Transverse colon (tissue), 4 donors: ENCODE measurements at places on chromosomes 11 and 22. TPM values are rescaled to one million over a fixed set of nuclear protein-coding genes. Genes with fewer than 3 reads are reported as not detected.

The MUC6 gene
- not detected for total RNA-seq

DNA sequence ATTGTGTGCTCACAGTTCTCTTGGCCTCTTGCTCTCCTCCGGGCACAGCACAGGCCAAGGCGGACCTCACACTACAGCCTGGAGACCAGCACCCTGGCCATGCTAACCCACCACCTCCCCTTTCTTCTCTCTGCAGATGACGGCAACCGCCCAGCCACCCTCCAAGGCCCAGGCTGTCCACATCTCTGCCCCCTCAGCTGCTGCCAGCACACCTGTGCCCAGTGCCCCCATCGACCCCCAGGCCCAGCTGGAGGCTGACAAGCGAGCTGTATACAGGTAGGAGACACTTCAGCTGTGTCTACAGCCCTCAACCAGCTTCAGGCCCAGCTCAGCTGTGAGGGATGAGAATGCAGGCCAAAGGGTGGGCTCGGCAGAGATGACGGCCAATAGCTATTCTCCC is 128.4 kb downstream of the FEZ1 start:
- no peak for DNase-seq

DNA sequence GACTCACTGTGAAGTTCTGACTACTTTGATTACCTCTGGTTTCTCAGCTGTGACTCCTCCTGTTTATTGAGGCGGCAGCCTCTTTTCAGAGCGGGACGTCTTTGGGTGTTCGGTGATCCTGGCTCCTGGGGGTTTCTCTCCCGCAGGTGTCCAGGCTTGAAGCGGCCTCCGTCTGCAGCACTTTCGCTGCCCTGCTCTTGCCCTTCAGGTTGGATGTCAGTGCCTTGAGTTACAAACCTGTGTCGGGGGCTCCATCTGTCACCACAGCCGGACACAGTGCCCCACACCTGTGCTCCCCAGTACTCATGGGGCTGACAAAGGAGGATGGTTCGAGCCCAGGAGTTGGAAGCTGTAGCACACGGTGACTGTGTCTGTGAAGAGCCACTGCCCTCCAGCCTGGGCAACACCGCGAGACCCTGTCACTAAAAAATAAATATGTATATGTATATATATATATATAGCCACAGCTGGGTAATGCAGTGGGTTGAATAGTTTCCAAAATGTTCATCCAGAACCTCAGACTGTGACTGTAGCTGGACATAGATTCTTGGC is 104.1 kb downstream of the BRD1 start:
- no peak for DNase-seq

The OR2AG2 gene
- 0.79 TPM for total RNA-seq

DNA sequence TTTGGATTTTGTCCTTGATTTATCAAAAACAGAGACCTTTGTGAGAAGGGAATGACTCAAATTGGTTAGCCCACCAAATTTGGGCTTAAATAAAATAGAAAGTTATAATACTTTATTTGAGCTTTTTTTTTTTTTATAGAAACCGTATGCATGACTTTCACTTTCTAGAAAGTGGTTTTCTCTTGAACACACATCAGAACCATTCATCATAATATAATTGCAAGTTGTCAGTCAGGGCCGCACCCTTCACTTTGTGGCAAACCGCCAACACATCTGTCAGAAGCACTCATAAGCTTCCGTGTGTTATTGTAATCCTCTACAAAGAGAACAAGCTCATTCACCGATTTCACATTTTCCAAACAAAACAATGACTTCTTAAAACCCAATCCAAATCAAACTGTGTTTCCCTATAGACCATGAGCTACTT is 76.1 kb downstream of the SOX6 start:
- peak; percentile 92 for DNase-seq

DNA sequence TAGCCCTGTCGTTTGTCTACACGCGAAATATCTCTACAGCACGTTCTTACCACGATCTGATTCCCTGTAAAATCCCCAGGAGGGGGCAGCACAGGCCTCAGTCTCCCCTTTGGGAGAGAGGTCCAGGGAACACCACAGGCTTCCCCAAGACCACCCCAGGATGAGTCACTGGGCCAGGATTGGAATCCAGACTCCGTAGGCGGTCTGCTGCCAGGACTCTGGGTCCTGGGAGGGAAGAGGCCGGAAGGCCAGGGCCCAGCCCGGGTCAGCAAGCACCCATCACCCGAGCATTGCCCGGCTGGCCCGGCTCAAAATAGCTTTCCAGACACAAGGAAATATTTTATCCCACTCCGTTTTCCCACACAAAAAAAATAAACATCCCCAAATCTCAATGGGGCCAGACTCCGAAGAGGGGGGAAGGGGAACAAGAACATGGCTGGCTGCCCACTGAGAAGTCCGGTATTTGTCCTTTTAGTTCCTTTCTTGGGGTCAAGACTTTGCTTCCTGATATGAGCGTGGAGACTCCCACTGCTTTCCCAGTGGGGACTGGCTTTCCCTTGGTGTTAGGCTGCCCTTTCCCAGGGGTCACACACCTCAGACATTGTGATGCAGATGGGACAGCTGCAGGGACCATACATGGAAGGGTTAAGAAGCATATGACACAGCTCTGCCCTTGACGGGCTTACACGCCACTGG is 91.3 kb downstream of the LRRC32 start:
- DNase-seq: no peak

The SMTNL1 gene
- not detected for total RNA-seq

The BTBD18 gene
- not detected for total RNA-seq

DNA sequence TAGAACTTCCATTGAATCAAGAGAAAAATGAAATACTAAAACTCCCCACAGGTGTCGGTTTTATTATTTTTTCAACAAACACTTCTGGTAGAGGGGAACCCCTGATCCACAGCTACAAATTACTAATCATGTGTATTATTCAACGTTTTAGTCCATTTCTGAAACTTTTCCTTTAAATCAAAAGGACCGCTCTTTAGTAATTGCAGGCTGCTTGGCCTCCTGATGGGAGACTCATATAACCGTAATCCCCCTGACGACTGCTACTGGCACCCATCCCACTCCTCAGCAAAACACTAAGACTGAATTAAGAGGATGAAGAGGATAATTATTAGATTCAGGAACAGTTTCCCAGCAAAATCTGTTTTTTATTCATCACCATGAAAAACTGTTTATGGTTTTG is 46.4 kb downstream of the PAX6 start:
- no peak for DNase-seq

DNA sequence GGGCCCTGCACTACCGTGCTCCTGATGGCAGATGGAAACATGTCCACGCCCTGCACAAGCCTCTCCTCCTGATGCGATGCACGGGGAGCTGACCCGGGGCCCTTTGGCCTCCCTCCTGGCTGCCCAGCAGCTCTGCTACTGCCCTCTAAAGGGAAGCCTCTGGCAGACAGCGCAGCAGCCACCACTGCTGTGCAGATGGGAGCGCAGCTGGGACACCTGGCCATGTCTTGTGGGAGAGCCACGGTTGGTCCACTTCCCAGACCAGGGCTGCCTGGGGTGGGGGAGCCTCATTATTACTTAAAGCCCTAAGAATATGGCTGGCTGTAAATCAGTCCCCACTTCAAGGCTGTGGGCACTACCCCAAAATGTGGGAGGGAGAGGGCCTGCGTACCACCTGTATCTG is 38.3 kb downstream of the TBX1 start:
- DNase-seq: no peak

- DNase-seq: no peak
These were observed 340.5 kb downstream of the BUD13 start for GRCh38 chr11:116432301-116432700.

DNA sequence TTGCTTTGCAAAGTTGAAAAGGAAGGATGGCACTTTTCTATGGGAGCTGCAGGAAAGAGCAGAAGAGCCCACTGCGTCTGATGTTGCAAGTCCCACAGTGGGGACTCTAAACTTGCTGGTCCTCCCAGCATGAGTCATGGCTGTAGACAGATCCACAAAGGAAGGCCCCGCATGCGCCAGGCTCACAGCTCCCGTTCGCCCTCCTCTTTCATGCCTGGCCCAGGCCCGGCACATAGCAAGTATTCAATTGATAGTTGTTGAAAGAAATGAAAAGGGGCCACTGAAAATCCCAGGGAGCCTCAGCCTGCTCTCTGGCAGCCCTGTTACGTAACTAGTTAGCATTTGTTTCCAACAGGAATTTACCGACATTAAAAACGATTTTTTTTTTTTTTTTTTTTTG is 18.9 kb downstream of the AP1B1 start:
- peak; percentile 39 for DNase-seq

GRCh38 chr22:49481659-49482399 is 345.8 kb downstream of the BRD1 start:
- no peak for DNase-seq

The OR52H1 gene
- not detected for total RNA-seq

DNA sequence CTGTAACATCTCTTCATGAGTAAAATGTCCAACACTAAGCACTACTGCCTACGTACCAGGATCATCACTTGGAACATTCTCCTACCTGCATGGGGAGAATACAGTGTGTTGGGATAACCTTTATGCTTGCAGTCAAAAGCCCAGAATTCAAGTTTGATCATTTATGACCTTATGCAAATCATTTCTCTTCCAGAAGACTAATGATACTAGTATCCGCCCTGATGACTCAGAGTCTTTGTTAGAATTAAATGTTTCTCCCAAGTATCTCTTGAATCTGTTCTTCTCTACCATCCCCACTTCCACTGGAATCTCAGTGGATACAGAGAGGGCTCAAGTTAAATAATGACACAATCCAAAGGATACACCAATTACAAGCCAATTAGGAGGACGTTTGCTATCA is 12.4 kb downstream of the MAJIN start:
- no peak for DNase-seq

The INPPL1 gene
- total RNA-seq: 388 TPM

The OR52A1 gene
- not detected for total RNA-seq

GRCh38 chr11:88523386-88524071 is 186.0 kb upstream of the CTSC start:
- no peak for DNase-seq

DNA sequence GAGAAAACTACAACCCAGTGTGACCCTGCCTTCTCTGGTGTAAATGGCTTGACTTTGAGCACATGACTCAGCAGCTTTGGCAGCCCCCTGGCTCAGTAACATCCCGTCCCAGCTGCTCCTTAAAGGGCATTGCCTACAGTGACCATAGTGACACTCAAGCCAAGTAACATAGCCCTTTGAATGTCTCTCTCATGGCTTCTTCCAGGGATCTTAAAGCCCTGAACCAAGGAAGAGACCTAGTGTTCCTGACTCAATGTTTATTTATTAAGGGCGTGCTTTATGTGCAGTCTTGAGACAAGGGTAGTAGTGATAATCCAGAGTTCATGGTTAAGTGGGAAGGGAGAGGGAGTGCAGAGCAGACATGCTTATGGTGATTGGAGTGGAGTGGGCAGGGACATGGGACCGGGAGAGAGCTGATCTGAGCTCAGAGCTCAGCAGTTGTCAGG is 125.7 kb downstream of the PARVA start:
- no peak for DNase-seq

DNA sequence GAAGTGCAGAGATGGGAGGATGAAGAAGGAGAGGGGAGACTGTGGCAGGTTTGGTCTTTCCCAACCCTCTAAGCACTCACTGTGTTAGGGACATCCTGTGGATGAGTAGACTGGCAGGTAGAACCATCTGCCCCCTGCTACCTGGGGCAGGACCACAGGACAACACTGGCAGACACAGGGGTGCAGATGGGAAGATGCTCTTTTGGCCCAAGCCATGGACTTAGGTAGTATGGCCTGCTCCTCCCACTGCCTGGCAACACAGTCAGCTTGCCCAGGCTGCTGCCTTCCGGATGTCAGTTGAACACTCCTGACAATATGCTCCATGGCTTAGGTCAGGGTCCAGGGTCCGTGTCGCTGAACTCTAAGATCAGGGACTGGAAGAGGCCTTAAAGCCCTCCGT is 140.7 kb upstream of the NAV2 start:
- DNase-seq: no peak

The VSIG2 gene
- total RNA-seq: 91.3 TPM

The OR5AR1 gene
- not detected for total RNA-seq

DNA sequence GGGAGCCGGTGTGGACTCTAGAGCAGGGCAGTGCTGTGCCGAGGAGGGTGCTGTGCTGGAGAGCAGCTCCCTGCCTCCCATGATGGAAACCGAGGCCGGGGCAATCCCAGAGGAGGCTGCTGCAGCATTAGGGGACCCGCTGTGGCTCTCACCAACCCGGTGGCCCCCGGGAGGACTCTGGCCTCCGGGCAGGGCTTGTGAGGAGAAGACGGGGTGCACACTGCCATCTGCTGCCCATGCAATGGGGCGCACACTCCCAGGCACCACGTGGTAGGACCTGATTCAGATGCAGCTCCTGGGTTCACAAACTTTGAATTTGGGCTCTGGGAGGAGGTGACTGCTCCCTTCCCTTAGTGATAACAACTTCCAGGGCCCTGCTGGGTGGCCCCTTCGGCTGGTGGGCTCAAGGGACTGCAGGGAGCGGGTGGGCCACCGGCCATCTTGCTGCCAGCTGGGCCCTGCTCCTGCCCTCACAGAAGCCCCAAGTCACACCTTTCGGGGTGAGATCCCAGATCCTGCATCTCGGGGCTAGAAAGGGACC is 93.8 kb upstream of the FGF3 start:
- peak; percentile 27 for DNase-seq

The SLC25A45 gene
- 5.6 TPM for total RNA-seq

The TSPAN18 gene
- total RNA-seq: 5.2 TPM

GRCh38 chr11:66080055-66080817 is 10.2 kb downstream of the PACS1 start:
- DNase-seq: peak; percentile 54

DNA sequence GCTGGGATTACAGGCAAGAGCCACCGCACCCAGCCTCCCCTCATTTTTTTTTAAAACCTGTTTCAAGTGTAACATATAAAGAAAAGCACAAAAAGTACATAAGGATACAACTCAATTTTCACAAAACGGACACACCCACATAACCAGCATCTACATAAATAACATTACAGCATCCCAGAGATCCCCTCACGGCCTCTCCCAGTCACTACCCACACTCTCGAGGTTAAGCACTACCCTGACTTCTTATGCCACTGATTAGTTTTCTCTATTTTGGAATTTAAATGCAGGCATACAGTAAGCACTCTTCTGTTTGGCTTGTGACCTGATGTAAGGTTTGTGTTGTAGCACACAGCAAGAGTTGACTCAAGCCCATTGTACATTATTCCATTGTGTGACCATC is 82.5 kb downstream of the CLPB start:
- no peak for DNase-seq

- DNase-seq: no peak
These were observed 10.2 kb upstream of the TAB1 start for GRCh38 chr22:39389420-39389819.

The ACTN3 gene
- not detected for total RNA-seq

The CYB5R2 gene
- total RNA-seq: not detected

The STK33 gene
- 5.6 TPM for total RNA-seq

DNA sequence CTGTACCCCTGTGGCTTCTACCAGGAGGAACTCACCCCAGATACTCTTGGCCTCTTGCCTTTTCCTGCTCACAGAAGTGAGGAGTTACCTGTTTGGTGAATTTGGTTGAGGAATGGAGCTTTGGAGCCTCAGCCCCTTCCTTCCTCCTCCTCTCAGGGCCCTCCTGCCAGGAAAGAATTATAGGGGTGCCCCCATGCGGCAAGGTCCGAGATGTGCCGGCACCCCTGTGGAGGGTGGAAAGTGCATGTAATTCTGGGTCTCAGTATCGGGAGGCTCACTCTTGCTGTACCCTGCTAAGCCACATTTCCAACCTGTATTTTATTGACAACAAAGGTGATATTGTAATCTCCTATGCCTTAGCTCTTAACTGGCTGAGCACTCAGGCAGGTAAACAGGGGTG is 13.7 kb upstream of the IGSF22 start:
- no peak for DNase-seq
